ENCODE measurements at places on chromosomes 11 and 22. TPM values are rescaled to one million over a fixed set of nuclear protein-coding genes. Genes with fewer than 3 reads are reported as not detected.

The RBM14 gene
- 93.1 TPM for total RNA-seq

- H3K27ac ChIP-seq: peak overlapping the region; percentile 74
- peak; percentile 83 for DNase-seq
- H3K27me3 ChIP-seq: peaks cover 9% of the 10 kb centered on the region
- H3K36me3 ChIP-seq: no peaks in the 10 kb centered on the region
Measured at GRCh38 chr22:37079668-37080171, 28.2 kb downstream of the KCTD17 start.

- H3K36me3 ChIP-seq: no peaks in the 10 kb centered on the region
- no peak for DNase-seq
- H3K27ac ChIP-seq: no peak overlapping the region
- no peak overlapping the region for H3K4me3 ChIP-seq
Measured at GRCh38 chr11:35063488-35063931, 75.5 kb upstream of the CD44 start.

- DNase-seq: no peak
- no peak overlapping the region for H3K27ac ChIP-seq
- no peaks in the 10 kb centered on the region for H3K4me1 ChIP-seq
- H3K36me3 ChIP-seq: no peaks in the 10 kb centered on the region
- peaks cover 5% of the 10 kb centered on the region for H3K27me3 ChIP-seq
- no peak overlapping the region for H3K4me3 ChIP-seq
Measured at GRCh38 chr11:93905384-93905783, 55.0 kb upstream of the VSTM5 start.

The C11orf87 gene
- not detected for total RNA-seq

DNA sequence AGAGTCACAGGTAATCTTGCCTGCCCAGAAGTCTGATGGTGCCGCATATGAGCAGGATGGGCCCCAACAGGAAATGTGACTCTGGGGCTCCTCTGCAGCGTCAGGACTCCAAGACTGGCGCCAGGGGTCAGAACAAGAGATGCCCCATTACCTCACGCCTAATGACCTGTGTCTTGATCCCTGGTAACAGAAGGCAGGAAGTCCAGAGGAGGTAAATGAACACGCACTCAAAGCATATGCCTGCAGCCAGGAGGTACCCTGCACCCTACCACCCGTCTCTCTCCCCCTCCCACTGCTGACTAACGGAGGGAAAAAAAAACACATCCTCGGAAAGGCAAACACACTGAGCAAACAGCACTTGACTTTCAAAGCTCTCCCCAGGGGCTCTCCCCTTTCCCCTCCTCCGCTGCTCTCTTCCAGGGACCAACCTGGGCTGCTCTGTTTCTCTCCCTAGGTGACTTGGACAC lies 37.3 kb downstream of the ABCC8 start:
- no peaks in the 10 kb centered on the region for H3K27me3 ChIP-seq
- no peak for DNase-seq
- H3K27ac ChIP-seq: no peak overlapping the region
- no peak overlapping the region for H3K4me3 ChIP-seq
- no peaks in the 10 kb centered on the region for H3K4me1 ChIP-seq

DNA sequence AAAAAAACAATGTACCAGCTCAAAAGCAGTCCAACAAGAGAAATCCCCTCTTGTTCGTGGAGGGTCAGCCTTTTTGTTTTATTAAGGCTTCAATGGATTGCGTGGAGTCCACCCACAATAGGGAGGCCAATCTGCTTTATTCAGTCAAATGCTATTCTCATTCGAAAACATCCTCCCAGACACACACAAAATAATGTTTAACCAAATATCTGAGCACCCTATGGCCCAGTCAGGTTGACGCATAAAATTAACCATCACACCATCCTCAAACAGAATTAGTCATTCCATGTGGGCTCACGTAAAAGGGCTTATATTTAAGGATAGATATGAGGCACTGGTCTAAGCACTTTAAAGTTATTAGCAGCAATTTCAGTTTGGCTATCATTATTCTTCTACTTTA lies 58.9 kb upstream of the DEUP1 start:
- DNase-seq: no peak
- no peak overlapping the region for H3K27ac ChIP-seq
- no peaks in the 10 kb centered on the region for H3K27me3 ChIP-seq
- H3K4me1 ChIP-seq: no peaks in the 10 kb centered on the region
- H3K4me3 ChIP-seq: no peak overlapping the region
- no peaks in the 10 kb centered on the region for H3K36me3 ChIP-seq

The SPTBN2 gene
- 5.1 TPM for total RNA-seq

- no peaks in the 10 kb centered on the region for H3K4me1 ChIP-seq
- no peak overlapping the region for H3K27ac ChIP-seq
- H3K36me3 ChIP-seq: no peaks in the 10 kb centered on the region
- H3K4me3 ChIP-seq: no peak overlapping the region
- no peak for DNase-seq
- no peaks in the 10 kb centered on the region for H3K27me3 ChIP-seq
Measured at GRCh38 chr11:15843309-15843872, 513.0 kb downstream of the SOX6 start.

The BACE1 gene
- total RNA-seq: 31.7 TPM

DNA sequence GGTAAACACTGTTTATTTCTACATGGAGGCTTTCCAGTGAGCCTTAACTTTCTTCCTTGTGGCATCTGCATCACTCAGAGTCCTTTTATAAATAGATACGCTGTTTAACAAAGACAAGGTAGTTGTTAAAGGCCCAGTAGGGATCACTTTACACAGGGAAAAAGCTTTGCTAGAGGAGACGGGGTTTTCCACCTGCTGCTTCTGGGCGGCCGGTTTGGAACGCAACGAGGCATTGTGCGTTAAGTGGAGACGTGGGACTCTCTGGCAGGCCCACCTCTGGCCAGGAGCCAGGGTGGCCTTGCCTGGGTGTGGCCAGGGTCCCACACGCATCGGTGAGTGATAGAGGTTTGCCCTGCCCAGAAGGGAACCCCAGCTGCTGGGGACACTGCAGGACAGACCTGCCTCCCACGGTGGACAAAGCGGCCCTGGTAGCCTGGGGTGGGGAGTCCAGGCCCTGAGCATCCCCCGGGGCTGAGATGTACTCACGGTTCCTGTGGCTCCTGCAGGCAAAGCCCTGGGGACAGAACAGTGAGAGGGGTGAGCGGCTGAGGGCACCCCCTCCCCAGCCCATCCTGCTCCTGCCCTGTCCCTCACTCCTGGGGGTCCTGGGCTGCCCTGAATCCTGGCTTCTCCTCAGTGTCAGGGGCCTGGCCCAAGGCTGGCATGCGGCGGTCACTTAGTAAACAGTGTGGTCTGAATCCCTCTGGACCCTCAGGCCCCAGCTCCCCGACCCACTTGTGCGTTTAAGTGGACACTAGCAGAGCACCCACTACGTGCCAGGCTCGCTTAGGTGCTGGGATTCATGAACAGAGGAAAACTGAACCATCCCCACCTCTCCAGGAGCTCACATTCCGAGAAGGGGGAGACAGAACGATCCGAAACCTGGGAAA lies 4.2 kb downstream of the IL17REL start:
- H3K27me3 ChIP-seq: no peaks in the 10 kb centered on the region
- H3K36me3 ChIP-seq: no peaks in the 10 kb centered on the region
- no peak overlapping the region for H3K27ac ChIP-seq
- DNase-seq: no peak

The TREH gene
- total RNA-seq: not detected

DNA sequence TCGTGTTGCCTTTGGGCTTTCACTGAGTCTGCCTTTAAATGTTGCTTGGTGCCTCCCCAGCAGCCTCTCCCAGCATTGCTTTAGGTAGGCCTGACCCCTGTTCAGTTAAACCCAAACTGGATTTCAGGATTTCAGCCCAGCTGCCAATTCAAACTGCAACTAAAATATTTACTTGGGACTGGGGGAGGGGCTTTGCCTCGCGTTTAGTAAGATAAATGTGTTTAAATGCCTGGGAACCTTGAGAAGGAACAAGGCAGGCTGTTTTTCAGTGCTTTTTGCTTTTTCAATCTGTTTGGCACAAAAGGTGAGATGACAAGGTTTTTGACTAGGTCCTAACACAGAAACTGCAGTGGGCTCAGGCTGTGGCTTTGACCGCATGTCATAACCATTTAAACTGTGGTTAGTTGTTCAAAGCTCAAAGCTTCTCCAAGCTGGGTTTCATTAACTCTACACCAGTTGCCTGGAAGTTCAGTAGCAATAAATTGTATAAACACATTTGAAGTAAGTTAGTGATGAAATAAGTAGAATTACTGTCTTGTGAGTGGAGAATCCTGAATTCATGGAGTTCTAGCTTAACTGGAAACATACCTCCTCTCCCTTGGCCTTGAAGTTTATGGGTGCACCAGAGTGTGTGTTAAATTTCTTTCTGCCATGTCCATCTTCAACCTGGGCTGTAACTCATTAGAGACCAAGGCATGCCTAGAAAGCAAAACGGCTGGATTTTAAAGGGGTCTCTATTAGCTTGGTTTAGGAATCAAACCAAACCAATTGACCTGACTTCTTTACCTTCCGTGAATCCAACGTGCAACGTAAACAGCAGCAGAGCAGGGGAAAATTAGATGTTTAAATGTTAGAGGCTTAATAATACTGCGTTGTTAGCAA lies 3.6 kb downstream of the PKNOX2 start:
- peaks cover 71% of the 10 kb centered on the region for H3K27me3 ChIP-seq
- no peak overlapping the region for H3K4me3 ChIP-seq
- no peak for DNase-seq
- no peak overlapping the region for H3K27ac ChIP-seq

- no peaks in the 10 kb centered on the region for H3K36me3 ChIP-seq
- no peak overlapping the region for H3K4me3 ChIP-seq
- peak; percentile 86 for DNase-seq
- peaks cover 14% of the 10 kb centered on the region for H3K27me3 ChIP-seq
- no peak overlapping the region for H3K27ac ChIP-seq
Measured at GRCh38 chr11:74726547-74727182, 4.6 kb downstream of the CHRDL2 start.

- no peak overlapping the region for H3K4me3 ChIP-seq
- H3K27me3 ChIP-seq: no peaks in the 10 kb centered on the region
- H3K36me3 ChIP-seq: no peaks in the 10 kb centered on the region
- H3K4me1 ChIP-seq: no peaks in the 10 kb centered on the region
- no peak for DNase-seq
- no peak overlapping the region for H3K27ac ChIP-seq
Measured at GRCh38 chr11:62001450-62002191, 34.2 kb upstream of the FTH1 start.

DNA sequence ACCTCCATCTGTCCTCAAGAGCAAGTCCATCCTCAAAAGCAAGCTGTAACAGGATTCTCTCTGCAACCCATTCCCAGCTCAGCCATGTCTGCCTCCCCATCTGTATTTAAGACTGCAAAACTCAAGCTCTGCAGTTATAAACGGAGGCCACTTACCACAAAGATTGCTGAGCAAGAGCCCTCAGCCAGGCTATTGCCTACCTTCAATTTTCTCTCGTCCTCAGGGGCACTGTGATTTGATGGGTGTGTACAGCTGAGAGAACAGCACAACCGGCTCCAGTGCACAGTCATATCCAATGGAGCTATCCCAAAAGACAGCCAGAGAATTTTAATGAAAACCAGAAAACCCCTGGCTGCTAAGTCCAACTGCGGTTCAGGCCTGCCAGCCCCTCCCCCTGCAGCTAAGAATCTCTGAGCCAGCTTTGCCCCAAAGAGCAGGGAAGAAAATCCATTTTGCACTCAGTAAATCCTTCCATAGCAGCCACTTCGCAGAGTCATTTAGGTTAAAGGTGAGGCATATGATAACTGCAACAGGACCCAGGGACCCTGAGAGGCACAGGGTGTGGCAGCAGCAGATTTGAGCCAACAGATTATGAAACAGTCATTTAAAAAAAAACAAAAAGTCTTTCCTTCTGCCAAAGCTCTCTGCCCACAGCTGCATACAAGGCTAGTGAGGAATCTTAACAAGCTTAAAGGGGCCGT lies 37.6 kb downstream of the RAB30 start:
- no peaks in the 10 kb centered on the region for H3K27me3 ChIP-seq
- no peak for DNase-seq
- H3K4me3 ChIP-seq: no peak overlapping the region
- H3K27ac ChIP-seq: peak overlapping the region; percentile 37
- no peaks in the 10 kb centered on the region for H3K36me3 ChIP-seq

- peaks cover 16% of the 10 kb centered on the region for H3K4me1 ChIP-seq
- peaks cover 4% of the 10 kb centered on the region for H3K36me3 ChIP-seq
- no peak overlapping the region for H3K27ac ChIP-seq
- peak; percentile 87 for DNase-seq
- H3K27me3 ChIP-seq: no peaks in the 10 kb centered on the region
Measured at GRCh38 chr11:47587723-47588326, 1.3 kb downstream of the FAM180B start.

The YPEL4 gene
- total RNA-seq: 2.7 TPM

The RAB36 gene
- 1.6 TPM for total RNA-seq

DNA sequence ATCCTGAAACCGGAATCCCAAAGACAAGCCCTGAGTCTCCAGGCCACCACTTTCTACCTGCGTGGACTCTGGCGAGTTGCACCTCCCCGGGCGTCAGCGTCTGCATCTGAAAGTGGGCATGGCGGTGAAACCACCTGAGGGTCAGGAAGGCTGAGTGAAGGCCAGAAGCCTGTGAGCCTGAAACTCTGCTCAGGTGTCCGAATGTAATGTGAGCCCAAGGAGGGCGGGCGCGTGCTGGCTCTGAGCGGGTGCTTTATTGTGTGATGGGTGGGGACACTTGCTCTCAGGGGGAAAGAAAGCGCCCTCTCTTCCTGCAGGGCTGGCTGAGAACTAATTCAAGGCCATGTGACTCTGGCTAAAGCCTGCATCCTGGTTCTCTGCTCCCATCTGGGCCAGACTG lies 135.6 kb downstream of the ST3GAL4 start:
- no peaks in the 10 kb centered on the region for H3K36me3 ChIP-seq
- H3K27ac ChIP-seq: no peak overlapping the region
- H3K27me3 ChIP-seq: no peaks in the 10 kb centered on the region
- H3K4me1 ChIP-seq: no peaks in the 10 kb centered on the region
- H3K4me3 ChIP-seq: no peak overlapping the region
- peak; percentile 60 for DNase-seq

The ACCS gene
- total RNA-seq: 44.8 TPM

GRCh38 chr11:78083021-78083420 lies 3.4 kb upstream of the NDUFC2 start:
- H3K4me1 ChIP-seq: peaks cover 9% of the 10 kb centered on the region
- DNase-seq: no peak
- H3K36me3 ChIP-seq: no peaks in the 10 kb centered on the region
- H3K4me3 ChIP-seq: no peak overlapping the region

Data from spleen (tissue), 13 donors.